ENCODE measurements at places on chromosomes 12 and 14.

GRCh38 chr14:94963051-94963450 lies 193.1 kb upstream of the GSC start:
- no peak for DNase-seq

DNA sequence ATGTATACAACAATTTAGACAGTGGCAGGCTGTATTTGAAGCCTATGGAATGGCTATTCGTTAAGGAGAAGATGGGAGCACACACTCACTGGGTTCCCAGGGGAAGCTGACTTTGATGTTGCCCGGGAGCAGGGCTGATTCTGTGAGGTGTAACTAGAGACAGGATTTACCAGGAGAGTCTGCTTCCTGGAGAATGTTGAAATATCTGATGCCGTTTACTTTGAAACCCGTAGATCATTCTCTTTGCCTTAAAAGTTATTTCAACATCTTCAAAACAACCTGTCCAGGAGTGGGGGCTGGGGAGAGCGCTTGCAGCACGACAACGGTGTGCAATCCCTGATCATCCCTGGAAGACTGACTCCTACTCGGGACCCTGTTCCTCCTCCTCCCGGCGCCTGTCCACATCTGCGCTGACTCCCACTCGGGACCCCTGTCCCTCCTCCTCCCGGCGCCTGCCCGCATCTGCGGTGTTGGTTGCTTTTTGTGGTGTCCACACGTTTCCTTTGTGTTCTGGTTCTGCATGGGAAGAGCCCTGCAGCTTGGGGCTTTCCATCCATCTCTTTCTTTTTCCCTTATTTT lies 72.6 kb downstream of the AACS start:
- no peak for DNase-seq

DNA sequence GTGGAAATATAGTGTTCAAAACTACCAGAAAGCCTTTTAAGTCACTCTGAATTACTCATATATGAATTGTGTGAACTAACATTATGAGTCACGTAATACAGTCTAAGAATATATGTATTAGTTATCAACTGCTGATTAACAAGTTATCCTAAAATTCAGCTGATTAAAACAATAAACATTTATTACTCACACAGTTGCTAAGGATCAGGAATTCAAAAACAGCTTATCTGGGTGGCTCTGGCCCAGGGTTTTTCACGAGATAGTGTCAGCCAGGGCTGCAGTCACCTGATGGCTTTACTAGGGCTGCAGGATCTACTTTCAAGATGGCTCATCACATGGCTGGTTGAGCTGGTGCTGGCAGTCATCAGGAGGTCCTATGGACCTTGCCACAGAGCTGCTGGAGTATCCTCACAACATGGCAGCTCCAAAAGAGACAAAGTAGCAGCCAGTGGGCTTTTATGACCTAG lies 36.5 kb downstream of the CORO1C start:
- DNase-seq, result peak; percentile 38

GRCh38 chr12:110998165-110998564 lies 77.8 kb upstream of the MYL2 start:
- DNase-seq, result no peak

Measured in fibroblast of skin of right quadriceps (primary cell).